ENCODE measurements at places on chromosomes 2 and 18.

DNA sequence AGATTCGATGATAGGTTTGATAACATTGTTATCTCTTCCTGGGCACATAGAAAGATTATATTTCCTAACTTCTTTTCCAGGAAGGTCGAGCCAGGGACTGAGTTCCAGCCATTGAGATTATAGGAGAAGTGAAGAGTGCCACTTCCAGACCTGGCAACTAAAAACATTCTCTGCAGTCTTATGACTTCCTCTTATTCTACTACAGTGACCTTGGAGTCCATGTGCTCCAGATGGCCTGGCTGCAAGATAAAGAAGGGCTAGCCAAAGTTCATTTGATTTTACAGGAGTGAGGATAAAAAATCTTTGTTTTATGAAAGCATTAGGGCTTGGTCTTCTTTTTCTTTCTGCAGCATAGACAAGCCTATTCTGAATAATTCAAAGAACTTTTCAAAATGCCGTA is 363.0 kb downstream of the FSIP2 start:
- no peak for DNase-seq

DNA sequence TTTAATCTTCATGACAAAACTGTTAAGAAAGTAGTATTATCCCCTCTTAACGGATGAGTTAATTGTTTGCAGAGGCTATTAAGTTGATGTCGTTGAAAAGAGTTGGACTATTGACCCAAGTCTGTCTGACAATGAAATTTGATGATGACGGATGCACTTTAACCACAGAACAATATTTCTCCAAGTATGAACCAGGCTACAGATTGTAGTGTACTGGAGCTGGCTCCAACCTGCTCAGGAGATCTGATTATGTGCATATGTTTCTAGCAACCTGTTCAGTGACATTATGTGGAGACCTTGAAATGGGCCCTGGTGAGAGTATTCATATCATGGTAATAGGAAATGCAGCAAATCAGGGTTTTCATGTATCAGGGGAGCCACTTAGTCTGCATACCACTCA is 174.1 kb downstream of the CDH7 start:
- no peak for DNase-seq

GRCh38 chr2:101803128-101803527 is 105.6 kb downstream of the MAP4K4 start:
- peak; percentile 81 for DNase-seq

GRCh38 chr2:219783359-219783975 is 156.0 kb downstream of the SLC4A3 start:
- no peak for DNase-seq

- DNase-seq = no peak
Measured at GRCh38 chr2:129231924-129232323, 747.5 kb upstream of the RAB6C start.

- DNase-seq = no peak
Measured at GRCh38 chr2:64700133-64700809, 46.6 kb upstream of the SERTAD2 start.

DNA sequence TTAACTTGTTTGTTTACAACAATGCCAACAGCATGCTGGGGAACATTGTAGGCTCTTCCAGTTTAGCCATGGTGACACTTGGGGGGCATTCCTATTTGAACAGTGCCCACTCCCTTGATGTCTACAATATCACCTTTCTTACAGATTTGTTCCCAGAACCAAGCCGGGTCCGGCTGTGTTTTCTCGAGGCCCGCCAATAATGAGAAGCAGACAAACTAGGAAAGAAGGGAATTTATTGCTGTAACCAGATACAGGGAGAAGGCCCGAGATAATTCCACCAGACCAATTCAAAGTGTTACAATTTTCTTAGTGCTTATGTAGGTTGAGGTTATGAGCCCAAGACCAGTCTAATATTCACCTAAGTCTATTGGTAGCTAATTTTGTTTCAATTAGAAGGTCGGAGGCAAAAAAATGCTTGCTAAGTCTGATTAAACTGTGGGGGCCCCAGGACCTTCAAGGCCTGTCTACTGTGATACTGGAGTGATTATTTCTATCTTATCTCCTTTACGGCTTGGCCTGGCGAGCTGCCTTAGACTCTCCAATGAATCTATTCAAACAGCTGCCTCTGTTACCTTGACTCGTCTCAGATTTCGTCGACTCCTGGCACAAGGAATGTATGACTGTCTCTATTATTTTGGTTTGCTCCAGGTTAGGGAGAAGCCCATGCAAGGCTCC is 59.1 kb upstream of the PSME4 start:
- no peak for DNase-seq

DNA sequence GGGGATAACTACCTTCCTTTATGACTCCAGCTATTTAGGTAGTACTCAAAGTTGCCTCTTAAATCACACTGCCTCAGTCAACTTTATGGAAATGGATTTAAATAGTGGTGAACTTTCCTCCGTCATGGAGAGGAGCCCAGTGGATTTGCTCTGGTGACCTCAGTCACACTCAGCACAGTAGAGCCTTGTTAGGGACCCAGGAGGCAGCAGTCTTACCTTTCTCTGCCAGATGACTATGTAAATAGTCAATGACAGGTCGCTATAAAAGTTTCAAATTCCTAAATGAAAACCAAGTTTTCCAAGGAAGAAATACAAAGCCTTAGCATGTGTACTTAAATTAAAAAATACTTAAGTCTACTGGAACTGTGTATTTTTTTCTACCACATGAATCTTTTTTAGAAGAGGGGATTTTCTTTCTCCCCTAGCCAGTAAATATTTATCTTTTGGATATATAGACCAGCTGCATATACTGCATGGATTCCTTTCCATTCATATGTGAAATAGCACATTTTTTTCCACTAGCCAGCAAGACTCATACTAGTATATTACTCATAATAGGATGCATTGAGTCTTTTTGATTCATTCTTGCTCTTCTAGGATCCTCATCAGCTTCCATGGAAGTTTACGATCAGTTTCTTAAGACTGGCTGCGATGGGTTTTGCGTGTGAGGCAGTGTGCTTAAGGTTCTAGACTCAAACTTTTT is 147.1 kb downstream of the FMNL2 start:
- DNase-seq = no peak

DNA sequence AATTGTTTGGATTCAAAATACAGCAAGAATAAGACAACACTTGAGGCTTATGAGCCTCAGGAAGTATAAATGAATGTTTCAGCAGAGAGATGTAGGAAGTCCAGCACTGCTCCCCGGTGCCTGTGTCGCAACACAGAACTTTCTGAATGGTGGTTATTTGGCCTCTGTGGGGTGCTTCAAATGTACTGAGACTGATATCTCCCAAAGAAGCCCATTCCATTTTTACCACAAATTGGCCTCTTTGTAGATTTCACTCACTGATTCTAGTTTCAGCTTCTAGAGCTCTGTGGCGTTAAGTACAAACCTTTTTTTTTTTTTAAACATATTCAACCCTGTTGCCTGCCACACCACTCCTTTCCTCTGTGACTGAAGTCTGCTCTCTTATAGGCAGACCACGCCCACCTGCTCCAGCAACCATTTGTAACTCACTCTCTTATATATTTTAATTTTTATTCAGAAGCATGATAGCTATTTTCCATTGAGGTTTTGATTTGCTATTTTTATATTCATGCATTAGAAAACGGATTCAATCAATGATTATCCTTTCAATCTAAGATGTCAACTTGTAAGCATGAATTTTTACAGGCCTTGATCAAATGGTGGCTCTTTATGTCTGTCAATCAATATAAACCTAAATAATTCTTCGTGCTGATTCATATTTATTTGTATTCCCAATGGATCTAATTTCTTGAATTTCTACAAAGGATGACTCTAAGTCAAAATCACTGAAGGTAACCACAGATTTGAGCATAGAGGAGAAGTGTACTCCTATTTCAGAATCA is 277.1 kb upstream of the CCDC68 start:
- DNase-seq = no peak

DNA sequence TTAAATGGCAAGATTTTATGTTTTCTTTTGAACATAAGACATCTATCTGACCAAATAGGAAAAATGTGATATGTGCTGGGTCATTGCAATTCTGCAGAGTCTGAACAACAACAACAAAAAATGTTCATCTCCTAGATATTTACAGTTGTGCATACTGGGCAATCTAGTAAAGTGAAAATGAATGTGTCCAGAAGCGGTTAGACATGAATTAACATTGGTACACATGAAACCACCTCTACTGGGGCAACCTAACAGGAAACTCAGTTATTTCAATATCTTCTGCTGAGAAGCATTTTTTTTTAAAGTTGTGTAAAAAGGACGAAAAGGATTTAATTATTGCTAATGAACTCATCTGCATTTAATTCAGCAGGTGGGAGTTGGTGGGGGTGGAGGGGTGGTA is 76.9 kb downstream of the DHRS9 start:
- no peak for DNase-seq

DNA sequence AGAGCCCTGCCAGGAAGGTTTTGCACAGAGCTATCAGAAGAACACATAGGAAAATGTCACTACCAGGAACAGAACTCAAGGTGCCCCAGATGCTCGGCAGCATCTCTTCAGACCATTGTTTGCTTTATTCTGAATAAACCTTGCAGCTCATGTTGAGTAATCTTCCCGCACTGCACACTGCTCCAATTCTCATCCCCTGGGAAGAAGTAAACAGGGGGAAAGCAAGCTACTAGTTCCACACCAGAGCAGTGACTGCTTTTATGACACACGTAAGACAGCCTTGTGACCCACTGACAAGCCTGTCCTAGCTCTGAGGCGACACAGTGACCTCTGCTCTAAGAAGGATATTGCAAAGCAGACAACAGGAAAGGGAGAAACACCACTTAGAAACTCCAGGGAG is 44.2 kb downstream of the NRP2 start:
- DNase-seq = no peak

- no peak for DNase-seq
Measured at GRCh38 chr2:45674035-45674816, 22.8 kb downstream of the PRKCE start.

DNA sequence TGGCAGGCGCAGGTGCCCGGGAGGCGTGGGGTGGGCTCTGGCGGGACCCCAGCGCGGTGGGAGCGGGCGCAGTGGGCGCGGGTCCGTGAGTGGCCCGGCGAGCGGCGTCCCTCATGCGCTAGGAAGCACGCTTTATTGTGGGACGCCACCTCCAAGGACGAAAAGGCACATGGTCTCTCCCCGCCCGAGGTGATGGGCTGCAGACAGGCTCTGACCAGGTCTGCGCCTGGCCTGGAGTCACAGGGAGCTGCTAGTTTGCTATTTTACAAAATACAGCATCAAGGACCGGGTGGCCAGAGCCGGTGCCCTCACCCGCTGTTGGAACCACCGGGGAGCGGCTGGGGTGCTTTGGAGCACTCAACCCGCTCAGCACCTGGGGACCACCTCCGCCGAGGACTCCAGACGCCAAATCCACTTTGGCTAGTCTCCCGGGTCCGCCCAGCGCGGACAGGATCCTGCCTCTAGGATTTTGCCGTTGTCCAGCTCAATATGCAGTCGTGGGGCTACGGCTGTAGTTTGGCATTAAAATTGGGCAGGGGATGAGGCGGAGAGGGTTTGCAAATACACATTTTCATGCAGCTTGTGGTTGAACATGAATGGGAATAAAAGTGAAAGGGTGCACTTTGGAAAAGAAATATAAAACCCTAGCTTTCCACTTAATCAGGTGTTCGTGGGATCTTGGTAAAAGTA is 65.4 kb downstream of the LRRFIP1 start:
- DNase-seq = peak; percentile 26

DNA sequence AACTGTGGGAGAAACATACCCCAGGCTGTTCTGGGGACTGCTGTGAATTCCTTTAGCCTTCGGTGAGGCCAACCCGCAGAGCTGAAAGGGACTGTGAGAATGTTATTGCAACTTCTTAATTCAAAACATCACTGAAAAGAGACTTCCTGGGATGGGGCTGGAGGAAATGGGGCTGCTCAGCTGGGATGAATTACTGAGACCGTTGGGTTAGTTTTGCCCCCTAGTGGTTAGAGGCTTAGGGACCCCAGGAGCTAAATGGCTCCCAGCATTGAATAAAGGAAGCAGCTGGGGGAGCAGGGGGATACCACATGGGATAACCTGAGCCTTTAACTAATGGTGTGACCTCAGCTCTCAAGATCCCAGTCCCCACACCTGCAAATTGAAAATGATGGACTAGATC is 941.1 kb upstream of the FANCL start:
- no peak for DNase-seq

- no peak for DNase-seq
Measured at GRCh38 chr2:217068677-217069250, 208.9 kb upstream of the TNP1 start.

DNA sequence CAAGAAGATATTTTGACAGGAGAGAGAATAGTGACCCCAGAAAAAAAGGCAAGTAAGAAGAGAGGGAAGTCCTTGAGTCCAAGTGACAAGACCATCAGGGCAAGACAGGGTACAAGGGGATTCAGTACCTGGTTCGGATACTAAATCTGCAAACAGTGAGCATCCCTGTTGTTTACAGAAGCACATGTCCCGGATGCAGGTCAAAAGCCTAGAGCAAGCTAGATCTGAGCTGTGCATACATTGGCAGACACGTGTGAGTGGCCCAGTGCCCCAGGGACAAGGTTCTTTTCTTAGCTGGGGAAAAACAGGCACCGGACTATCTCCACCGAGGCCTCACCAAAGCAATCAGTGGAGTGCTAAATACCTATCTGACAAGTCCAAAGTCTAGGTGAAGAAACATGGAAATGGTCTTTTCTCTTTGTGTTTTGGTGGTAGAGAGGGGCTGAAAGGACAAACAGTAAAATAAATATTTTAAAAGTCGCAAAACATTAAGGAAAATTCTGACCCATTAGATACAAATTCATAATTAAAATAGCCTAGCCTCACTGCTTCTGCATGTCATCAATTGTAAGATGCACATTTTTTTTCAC is 165.2 kb downstream of the SUCLG1 start:
- DNase-seq = no peak

GRCh38 chr2:100291152-100291970 is 30.9 kb downstream of the LONRF2 start:
- peak; percentile 99 for DNase-seq

DNA sequence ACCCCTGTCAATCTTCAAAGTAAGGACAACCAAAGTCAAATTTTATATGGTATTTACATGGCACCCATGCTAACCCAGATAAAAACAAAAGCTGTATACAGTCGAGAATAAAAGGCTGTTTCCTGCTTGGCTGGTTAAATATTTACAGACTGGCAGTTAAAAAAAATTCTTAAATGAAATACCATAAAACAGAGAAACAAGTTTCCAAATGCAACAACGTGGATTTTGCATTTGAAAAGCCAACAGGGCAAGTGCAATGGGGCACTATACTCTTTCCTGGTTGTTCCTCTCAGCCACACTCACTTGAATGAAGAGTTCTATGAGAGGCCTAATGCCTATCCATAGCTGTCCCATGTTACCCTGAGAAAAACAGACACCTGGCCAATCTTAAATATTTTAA is 6.1 kb upstream of the NR4A2 start:
- DNase-seq = peak; percentile 8
